ENCODE measurements at places on chromosomes 6 and 20.

- no peak for DNase-seq
These were observed 437.0 kb downstream of the BTBD3 start for GRCh38 chr20:12354725-12355124.

DNA sequence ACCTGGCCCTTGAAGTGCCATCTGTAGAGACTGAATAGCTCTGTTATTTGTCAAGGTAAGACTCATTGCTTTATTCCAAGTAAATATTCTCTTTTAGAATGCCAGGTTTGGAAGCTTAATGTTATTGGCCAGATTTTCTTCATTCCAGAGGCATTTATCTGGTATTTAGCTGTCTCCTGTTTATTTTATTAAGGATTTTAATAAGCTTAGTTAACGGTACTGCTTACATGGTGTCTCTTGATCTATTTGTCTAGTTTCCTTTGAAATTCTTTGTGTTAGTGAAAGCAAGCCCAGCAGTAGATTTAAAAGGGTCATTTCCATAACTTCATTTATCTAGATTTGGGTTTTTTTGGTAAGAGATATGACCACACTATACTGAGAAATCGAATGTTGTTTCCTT is 7.7 kb downstream of the RALY start:
- no peak for DNase-seq

DNA sequence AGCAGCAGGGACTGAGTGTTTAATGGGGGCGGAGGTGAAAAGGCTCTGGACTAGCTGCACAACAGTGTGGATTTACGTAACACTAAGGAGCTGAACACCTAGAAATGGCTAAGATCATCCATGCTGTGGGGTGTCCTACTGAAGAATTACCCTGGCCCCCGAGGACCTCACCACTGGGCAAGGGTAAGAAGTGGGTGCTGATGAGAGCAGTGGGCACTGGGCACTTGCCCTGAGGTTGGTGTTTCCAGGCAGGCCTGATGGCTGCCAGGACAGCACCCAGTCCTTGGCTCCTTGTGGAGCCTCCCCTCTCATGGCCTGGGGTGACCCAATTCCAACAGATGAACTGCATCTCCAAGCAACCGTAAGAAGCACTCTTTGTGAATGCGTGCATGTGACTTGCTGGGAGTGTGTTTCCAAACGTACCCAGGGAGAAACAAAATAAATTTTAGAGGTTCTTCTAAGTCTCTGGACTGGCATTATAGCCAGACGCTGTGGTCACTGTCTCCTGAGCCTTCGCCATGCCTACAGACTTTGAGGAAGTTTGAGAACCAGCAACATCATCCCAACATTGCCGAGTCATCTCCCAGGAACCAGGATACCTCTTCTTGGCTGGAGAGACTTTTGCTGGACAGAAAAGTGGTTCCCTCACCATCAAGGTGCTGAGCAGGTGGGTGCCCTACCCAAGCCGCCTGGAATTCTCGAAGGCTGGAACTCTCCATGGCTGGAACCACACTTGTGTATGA is 245.9 kb downstream of the ERMARD start:
- no peak for DNase-seq

DNA sequence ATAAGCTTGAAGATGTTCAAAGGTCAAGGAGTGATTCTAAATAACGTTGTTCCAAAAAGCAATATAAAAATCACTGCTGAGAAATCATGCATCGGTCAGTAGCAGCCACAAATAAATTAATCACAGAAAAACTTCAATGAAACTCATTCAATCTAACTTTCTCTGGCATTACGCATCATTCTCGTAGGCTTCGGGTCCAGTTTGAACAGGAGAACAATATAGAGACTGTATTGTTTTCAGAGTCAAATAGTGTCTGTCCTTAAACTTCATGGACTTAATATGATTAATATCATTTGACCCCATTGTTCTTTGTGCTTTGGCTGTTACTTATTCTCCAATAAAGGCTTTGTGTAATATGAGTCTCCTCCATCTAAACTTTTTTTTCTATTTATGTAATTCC is 200.4 kb downstream of the C6orf118 start:
- peak; percentile 63 for DNase-seq

- DNase-seq: no peak
These were observed 48.6 kb upstream of the COL9A1 start for GRCh38 chr6:70351461-70351860.

- no peak for DNase-seq
These were observed 16.8 kb upstream of the CCN2 start for GRCh38 chr6:131967948-131968347.

GRCh38 chr20:117518-117917 is 24.9 kb upstream of the DEFB126 start:
- DNase-seq: no peak

DNA sequence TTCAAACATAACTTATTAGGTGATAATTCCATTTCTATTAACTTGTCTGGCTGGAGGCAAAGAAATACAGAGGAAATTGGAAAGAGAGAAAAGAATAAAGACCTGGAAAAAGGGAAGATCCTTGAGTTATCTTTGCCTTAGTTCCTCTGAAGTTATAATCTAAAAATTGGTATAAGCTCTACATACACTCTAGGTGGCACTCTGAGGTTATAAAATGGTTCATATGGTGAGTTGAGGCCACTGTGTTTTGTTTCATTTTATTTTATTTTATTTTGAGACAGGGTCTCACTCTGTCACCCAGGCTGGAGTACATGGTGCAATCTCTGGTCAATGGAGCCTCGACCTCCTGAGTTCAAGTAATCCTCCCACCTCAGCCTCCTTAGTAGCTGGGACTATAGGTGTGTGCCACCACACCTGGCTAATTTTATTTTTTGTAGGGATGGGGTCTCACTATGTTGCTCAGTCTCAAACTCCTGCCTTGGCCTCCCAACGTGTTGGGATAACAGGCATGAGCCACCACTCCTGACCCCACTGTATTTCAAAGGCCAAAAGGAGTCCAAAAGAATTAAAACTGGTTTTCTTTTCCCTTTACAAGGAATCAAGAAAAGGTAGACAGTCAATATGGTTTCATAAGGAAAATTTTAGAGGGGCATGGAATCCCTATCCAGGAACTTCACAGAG is 19.4 kb downstream of the GPX6 start:
- DNase-seq: no peak

DNA sequence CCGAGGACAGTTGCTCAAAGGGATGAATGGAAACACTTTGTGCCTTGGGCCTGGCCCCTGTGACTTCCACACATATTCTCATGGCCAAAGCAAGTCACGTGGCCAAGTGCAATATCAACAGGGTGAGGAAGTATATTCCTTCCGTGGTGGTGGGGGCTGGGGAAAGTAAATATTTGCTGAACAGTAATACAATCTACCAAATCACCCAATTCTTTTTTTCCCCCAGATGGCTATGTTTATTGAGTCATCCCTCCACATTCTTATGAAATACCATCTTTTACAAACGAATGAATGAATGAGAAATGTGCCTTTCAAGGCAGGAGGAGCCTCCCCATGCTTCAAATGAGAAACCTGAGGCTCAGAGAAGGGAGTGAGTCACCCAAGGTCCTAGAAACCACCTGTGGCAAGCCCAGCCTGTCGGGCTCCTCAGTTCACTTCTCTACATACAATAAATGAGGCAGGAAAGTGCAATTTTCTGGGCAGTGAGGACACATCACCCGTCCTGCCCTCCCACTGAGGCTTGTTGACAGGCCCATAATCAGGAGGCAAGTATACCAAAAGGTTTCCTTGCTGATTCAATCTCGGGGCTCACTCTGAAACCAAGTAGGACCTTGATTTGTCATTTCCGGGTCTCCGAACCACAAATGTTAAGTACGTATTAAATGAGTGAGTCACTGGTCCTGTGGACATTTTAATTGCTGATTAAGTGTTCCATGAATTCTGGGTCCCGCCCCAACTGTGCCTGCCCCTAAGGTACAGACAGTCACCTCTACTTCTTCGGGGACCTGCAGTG is 25.3 kb upstream of the TOP1 start:
- no peak for DNase-seq

DNA sequence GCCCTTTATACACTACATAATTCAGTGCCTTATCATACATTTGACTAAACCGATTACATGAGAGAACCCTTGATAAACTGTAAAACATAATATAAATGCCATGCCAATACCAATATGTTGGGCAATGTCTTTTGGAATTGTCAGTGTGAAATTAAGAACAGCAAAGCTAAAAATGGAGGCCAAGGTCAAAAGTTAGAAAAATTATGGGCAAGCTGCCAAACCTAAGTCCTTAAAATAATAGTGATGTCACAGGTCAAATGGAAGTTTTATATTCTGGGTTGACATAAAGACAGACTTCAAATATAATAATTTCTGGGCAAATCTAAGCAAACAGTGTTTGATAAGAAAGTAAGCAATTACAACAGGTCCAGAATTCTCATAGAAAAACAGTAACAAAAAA is 696.7 kb downstream of the RNF144B start:
- no peak for DNase-seq

GRCh38 chr6:129501740-129502660 is 208.0 kb downstream of the ARHGAP18 start:
- no peak for DNase-seq

DNA sequence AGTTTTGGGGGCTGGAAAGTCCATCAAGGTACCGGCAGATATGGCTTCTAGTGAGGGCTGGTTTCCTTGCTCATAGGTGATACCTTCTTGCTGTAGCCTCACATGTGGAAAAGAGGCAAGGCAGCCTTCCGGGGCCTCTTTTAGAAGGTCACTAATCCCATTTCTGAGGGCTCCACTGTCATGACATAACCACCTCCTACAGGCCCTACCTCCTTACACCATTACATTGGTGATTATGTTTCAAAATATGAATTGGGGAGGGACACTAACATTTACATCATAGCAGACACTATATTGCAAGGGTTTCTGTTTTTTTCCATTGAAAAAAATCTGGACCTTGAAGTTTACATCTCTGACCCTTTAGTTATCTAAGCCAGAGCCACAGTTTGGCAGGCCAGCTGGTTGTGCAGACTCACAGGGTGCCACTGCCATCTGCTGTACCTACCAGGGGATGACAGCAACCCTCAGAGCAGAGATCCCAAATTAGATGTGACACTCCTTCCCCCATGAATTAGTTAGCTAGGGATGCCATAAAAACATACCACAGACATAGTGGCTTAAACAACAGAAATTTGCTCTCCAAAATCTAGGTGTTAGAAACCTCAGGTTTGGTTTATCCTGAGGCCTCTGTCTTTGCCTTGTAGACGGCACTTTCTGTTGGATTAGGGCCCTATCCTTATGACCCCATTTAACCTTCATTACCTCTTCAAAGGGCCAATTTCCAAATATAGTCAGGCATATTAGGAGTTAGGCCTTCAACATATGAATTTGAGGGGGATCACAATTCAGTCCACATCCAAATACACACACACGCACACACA is 166.4 kb upstream of the RNF217 start:
- peak; percentile 33 for DNase-seq

DNA sequence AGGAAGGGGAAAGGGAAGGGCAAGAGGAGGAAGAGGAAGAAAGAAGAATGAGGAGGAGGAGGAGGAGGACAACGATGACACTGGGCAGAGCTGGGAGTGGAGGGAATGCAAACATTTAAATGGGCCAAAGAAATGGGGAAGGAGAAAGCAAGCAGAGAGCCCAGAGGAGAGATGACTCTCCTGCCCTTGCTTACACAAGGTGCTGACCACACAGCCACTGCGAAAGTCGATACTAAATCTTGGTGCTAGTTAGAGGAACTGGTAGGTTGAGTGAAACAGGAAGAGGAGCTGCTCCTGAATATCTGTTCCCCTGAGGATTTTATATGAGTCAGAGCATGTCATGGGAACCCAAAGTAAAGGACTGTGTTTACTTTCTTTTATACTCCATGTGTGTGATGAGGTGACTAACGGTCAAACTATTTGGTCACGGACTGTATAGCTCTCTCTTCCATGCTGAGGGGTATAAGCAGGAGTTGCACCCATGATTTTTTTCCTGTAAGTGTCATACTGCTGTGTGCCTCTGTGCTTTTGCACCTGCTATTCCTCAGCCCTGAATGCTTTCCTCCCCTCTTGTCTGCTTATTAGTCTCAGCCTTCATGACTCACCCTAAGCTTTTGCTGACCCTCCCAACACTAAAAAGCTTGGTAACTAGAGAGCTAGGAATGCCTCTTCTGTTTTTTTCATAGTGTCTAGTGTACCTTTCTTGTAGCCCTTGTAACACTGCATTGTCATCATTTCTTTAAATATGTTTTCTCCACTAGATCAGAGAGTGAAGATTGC is 9.5 kb upstream of the PAQR8 start:
- DNase-seq: no peak

DNA sequence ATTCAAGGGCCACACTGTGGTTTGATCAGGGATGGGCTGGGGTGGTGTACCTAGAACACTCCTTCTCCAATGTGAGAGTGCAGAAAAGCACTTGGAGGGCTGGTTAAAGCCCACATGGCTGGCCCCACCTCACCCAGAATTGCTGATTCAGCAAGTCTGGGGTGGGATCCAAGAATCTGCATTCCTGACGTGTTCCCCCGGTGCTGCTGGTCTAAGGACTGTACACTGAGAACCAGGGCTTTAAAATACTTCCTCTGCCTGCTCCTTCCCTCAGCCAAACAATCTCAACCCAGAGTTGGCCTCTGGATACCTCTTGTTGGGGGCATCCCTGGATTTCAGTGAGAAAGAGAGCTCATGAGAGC is 13.4 kb upstream of the OCSTAMP start:
- no peak for DNase-seq

GRCh38 chr20:39986173-39986904 is 702.7 kb downstream of the MAFB start:
- DNase-seq: peak; percentile 5

- no peak for DNase-seq
These were observed 47.7 kb downstream of the FRK start for GRCh38 chr6:116012951-116013350.

- peak; percentile 86 for DNase-seq
These were observed 952 bp upstream of the TAAR6 start for GRCh38 chr6:132569170-132569569.

- DNase-seq: no peak
These were observed 55.8 kb downstream of the FOXO3 start for GRCh38 chr6:108616544-108616943.

GRCh38 chr6:703552-703951 is 10.6 kb upstream of the EXOC2 start:
- DNase-seq: no peak

DNA sequence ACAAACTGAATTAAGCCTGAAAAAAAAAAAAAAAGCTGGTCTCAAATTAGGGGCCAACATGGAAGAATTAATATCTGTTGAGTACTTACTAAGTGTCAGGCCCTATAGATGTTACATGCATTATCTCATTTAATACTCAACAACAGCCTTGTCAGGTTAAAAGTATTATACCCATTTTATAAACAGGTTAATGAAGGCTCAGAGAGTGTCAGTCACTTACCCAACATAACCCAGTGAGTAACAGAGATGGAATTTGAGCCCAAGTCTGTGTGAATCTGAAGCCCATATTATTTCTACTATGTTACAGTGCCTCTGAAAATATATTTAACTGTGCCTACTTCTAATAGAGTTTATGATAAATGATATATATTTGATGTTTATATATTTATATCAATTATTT is 11.3 kb upstream of the EIF2S2 start:
- DNase-seq: no peak

GRCh38 chr6:147244832-147245231 is 40.6 kb downstream of the STXBP5 start:
- no peak for DNase-seq

- DNase-seq: no peak
These were observed 16.3 kb upstream of the TRPC4AP start for GRCh38 chr20:35108921-35109320.

GRCh38 chr6:24517659-24518543 is 23.1 kb downstream of the ALDH5A1 start:
- DNase-seq: no peak
